HCT116 (cell line): ENCODE measurements at places on chromosomes 3 and 15. TPM values are rescaled to one million over a fixed set of nuclear protein-coding genes. Genes with fewer than 3 reads are reported as not detected.

DNA sequence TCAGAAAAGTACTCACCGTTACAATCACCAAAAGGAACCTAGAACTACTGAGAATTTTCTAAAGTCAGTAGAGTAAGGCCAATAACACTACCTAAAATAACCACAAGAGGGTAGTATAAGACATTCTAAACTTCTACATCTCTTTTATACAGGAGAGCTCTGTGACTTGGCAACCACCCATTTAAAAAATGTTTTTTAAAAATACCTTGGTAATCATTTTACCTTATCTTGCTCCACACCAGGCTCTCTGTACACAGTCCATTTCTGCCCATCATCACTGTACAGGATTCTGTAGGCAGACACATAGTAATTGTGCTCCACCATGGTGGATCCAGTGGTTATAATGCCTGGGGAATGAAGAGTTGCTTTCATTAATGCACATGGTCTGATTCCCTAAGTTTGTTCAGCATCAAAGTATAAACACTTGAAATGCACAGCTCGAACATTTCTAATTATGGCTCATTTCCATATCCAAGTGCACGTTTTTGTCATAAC, 54.5 kb downstream of the ST3GAL6 start:
- peaks cover 76% of the 10 kb centered on the region for H3K36me3 ChIP-seq
- H3K27me3 ChIP-seq: no peaks in the 10 kb centered on the region
- no peaks in the 10 kb centered on the region for H3K4me1 ChIP-seq

DNA sequence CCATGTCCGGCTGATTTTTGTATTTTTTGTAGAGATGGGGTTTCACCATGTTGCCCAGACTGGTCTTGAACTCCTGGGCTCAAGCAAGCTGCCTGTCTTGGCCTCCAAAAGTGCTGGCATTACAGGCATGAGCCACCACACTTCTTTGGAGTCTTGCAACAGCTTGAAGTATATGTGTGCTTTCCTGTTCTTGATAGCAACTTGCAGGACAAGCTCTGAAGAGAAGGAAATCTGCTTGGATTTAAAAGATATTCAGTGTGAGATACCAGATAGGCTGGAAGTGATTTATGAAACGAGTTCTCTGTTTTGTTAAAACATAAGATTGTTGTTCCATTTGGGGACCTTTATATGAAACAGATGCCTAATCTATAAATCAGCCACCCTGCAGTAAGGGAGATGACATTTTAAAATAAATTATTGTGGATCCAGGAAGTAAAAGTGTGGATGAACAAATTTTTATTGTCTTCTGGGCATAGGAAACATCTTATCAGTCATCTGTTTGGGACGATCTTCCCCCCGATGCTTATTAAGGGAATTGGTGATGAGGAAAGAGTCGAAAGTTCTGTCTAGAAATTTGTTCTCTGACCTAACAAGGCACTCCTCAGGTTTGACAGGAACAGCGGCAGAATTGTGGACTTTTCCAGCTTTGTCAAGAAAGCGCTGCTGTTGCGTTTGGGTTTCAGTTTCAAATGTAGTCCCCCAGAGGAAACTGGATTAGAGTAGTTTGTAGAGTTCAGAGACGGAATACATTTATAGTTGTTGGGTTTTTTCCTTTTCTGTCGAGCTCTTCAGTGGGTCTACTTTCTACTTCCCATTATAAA, 53.7 kb upstream of the MAGI1 start:
- H3K4me1 ChIP-seq: no peaks in the 10 kb centered on the region
- no peaks in the 10 kb centered on the region for H3K36me3 ChIP-seq
- no peak for DNase-seq
- no peak overlapping the region for H3K4me3 ChIP-seq
- H3K27ac ChIP-seq: no peak overlapping the region
- H3K27me3 ChIP-seq: no peaks in the 10 kb centered on the region

- no peaks in the 10 kb centered on the region for H3K36me3 ChIP-seq
- H3K4me1 ChIP-seq: no peaks in the 10 kb centered on the region
- DNase-seq: no peak
- H3K4me3 ChIP-seq: no peak overlapping the region
- no peak overlapping the region for H3K27ac ChIP-seq
Measured at GRCh38 chr3:25350725-25351114, 77.3 kb upstream of the RARB start.

DNA sequence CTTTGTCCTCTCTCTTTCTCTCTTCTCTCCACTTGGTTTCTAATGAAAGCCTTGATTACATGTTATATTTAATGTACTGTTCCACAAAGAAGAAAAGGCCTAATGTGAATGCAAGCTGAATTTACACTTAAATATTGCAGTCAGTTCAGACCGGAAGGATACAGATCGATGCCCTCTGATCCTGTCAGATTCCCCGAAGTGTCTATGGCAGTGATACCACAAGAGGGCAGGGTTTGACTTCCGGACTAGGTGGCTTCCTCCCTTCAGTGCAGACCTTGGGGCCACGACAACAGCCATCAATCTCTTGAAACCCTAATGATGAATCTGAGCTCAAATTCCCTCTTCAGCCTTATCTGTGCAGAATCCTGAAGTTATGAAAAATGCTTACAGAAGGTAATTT, 29.5 kb downstream of the AGTR1 start:
- peak; percentile 49 for DNase-seq
- no peaks in the 10 kb centered on the region for H3K27me3 ChIP-seq
- H3K36me3 ChIP-seq: no peaks in the 10 kb centered on the region
- no peak overlapping the region for H3K4me3 ChIP-seq

DNA sequence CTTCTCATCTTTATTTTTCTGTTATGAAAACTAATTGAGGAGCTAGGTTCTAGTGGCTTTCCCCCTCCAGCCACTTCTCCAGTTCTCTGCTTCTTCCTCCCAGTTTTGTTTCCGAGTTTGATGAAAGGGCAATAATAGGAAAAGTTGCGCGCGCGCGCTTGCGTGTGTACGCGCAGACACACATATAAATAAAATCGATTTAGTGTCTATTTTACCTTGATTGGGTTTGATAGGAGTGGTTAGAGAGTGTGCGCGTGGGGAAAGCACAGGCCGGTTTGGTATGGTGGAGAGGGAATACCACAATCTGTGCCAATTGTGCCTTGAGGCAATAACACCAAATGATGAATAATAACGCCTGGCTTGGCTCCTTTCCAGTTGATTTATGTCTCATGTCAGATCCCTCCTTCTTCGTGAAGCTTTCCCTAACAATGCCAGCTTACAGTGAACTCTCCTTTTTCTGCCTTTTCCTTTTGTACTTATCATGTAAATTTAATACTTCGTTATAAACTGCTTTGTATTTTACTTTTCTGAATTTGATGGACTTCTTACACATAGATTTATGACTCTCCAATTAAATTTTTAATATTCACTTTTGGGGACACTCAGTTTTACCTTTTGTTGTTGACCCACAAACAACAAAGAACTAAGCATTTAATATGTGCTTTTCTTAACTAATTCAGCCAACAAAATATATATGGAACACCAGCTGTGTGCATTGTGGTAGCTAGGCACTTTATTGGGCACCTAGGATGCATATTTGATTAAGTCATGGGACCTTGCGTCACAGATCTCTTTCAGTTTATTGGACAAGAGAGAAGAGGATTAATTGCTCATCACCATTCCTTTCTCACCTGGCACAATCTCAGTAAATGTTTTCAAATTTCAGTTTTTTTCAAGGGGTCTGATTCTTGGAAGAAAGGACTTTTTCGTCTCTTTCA, 1.7 kb downstream of the TIPARP start:
- H3K4me1 ChIP-seq: peaks cover 12% of the 10 kb centered on the region
- H3K4me3 ChIP-seq: peak overlapping the region; percentile 70
- peak; percentile 59 for DNase-seq
- peak overlapping the region; percentile 83 for H3K27ac ChIP-seq

GRCh38 chr3:176430244-176431037, 766.8 kb downstream of the TBL1XR1 start:
- DNase-seq: peak; percentile 34
- no peak overlapping the region for H3K4me3 ChIP-seq
- H3K27me3 ChIP-seq: no peaks in the 10 kb centered on the region

DNA sequence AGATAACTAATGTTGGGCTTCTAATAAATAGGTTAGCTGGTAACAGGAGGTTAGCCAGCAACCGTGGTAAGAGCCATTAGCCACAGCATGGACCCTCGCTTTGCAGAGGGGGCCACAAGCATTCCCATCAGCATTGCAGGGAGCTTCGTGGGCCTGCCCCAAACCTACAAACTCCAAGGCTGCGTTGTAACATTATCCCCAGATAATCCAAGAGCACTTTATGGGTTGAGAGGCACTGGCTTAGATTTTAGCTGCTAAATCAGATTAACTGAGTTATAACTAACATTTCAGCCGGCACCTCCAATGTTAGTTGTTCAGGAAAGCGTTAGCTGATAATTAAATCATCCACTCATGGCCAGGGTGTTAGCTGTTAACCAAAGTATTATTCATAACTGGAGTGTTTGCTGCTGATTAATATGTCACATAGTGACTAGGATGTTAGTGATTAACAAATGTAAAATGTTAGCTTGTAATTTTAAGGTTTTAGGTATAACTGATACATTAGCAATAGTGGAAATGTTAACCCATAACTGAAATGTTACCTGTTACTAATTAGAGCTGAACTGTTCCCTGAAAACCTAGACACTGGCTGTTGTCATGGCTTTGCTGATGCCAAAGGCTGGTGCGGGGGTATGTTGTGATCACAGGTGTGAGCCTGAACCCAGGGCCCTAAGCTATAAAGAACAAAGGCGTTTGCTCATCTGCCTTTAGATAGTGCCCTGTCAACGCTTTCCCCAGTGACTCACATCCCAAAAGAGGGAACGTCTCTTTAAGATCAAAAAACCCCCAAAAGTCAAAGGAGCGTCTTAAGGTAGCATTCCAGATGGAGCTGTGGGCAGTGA, 56.2 kb downstream of the SLC6A6 start:
- no peak for DNase-seq
- H3K4me3 ChIP-seq: no peak overlapping the region
- no peaks in the 10 kb centered on the region for H3K27me3 ChIP-seq
- H3K27ac ChIP-seq: no peak overlapping the region
- H3K36me3 ChIP-seq: peaks cover 32% of the 10 kb centered on the region; the same call in 1 of the 2 replicates

GRCh38 chr3:50816894-50817293, 142.2 kb downstream of the DOCK3 start:
- DNase-seq: no peak
- H3K27ac ChIP-seq: no peak overlapping the region
- H3K4me1 ChIP-seq: peaks cover 6% of the 10 kb centered on the region; the same call in 1 of the 2 replicates
- H3K36me3 ChIP-seq: no peaks in the 10 kb centered on the region
- no peaks in the 10 kb centered on the region for H3K27me3 ChIP-seq

GRCh38 chr3:31978553-31978952, 2.5 kb downstream of the OSBPL10 start:
- no peak overlapping the region for H3K4me3 ChIP-seq
- no peak for DNase-seq
- no peaks in the 10 kb centered on the region for H3K36me3 ChIP-seq
- no peak overlapping the region for H3K27ac ChIP-seq

GRCh38 chr15:39752246-39752645, 30.4 kb downstream of the FSIP1 start:
- no peaks in the 10 kb centered on the region for H3K27me3 ChIP-seq
- no peak overlapping the region for H3K4me3 ChIP-seq
- H3K36me3 ChIP-seq: no peaks in the 10 kb centered on the region
- no peak for DNase-seq
- no peak overlapping the region for H3K27ac ChIP-seq
- H3K4me1 ChIP-seq: no peaks in the 10 kb centered on the region

DNA sequence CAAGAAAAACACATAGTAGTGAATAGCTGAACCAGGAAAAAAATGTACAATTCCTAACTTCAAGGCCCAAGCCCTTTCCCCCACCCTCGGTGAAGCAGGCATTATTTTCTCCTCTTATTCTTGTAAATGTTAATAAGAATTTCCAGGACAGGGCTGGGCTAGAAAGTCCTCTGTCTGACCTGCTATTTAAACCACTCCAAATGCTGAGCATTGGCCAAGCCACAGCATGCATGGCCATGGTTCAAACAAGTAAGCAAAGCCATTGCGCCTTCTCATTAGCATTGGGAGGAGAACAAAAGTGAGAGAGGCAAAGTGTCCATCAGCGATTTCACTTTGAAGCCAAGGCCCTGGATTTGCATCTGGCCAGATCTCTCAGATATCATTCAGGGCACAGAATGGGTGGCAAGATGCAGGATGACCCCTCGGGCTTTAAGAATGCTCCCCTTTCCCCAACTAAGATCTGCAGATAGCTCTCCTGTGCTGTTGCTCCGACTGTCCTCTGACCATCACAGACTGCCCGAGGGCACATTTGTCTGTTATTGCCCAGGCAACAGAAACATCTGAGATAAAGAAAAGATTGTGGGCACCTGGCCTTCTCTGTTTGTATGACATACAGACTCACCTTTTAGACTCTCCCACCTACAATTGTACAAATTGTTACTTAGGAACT, 46.3 kb downstream of the CEMIP start:
- no peaks in the 10 kb centered on the region for H3K4me1 ChIP-seq
- no peak overlapping the region for H3K27ac ChIP-seq
- H3K36me3 ChIP-seq: no peaks in the 10 kb centered on the region

DNA sequence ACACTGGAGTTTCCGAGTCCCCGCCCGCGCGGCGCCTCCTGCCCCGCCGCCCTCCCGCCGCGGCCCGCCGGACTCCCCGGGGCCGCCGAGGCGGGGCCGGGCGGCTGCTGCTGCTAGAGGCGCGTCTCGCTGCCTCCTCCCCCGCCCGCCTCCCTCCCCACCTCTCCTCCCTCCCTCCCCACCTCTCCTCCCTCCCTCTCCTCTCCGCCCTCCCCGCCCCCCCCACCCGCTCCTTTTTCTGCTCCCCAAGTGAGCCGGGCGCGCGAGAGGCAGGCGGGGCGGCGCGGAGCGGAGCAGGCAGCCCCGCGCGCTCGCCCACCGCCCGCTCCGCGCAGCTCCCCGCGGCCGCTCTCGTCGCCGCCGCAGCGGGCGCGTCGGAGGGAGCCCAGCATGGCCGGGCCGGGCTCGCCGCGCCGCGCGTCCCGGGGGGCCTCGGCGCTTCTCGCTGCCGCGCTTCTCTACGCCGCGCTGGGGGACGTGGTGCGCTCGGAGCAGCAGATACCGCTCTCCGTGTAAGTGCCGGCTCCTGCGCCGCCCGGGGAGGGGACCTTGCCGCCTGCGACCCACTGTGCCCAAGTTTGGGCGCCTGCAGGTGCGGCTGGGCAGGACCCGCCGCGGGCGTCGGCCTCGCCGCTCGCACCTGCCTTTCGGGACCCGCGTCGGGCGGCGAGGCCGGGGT, at the start of gene CACNA2D3:
CACNA2D3 (plus strand) TSS at position 229 of the 679 bp plus-strand sequence.
- DNase-seq: no peak
- peaks cover 26% of the 10 kb centered on the region for H3K27me3 ChIP-seq
- H3K36me3 ChIP-seq: no peaks in the 10 kb centered on the region
- H3K4me1 ChIP-seq: no peaks in the 10 kb centered on the region
- H3K27ac ChIP-seq: no peak within 1 kb of the TSS

CYP1A2 gene
- not detected for total RNA-seq

AMIGO3 gene
- 0.32 TPM for total RNA-seq

PRSS50 gene
- not detected for total RNA-seq

RPL14 gene
- 2,938 TPM for total RNA-seq

RARB gene
- not detected for total RNA-seq

SAXO2 gene
- 5.7 TPM for total RNA-seq

CCR2 gene
- not detected for total RNA-seq
